ENCODE measurements at places on chromosomes 16 and 17.

GRCh38 chr16:85550953-85551924, 61.9 kb upstream of the GSE1 start:
- peaks cover 36% of the 10 kb centered on the region for H3K4me1 ChIP-seq
- peak overlapping the region; percentile 90 for H3K27ac ChIP-seq
- H3K36me3 ChIP-seq = no peaks in the 10 kb centered on the region

GRCh38 chr17:62017912-62018311, 47.2 kb downstream of the MED13 start:
- no peaks in the 10 kb centered on the region for H3K4me1 ChIP-seq
- no peak for DNase-seq
- H3K4me3 ChIP-seq = no peak overlapping the region

DNA sequence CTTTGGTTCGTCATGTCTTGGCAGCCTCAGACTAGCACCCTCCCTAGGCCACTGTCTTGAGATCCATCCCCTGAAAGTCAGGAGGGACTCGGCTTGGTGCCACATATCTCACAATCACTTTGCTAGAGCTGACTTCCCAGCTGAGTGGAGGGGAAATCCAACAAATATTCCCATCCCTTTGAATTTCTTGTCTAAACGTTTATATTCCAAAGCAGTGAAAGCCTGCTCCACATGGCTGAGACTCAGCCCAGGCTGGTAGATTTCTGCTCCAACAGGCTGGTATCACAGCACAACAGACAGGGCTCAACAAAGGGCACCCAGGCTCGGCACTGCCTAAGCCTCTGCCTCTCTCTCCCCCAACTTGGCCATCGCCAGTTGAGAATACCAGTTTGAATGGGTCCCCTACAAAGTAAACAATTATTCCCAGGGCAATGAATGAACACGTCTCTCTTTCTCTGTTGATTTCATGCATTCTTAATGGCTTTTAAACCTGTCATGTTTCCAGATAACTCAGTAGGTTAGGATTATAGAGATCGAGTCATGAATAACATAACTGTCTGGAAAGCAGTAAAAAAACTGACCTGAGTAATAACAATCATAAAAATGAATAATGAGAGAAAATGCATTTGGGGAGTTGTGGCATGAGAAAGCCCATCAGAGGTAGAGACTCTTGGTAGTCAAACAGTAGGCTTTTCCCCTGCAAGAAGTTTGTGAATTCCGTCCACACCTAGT, 1.0 kb downstream of the KRT13 start:
- peaks cover 33% of the 10 kb centered on the region for H3K4me1 ChIP-seq
- H3K27me3 ChIP-seq = peaks cover 2% of the 10 kb centered on the region
- no peak overlapping the region for H3K27ac ChIP-seq
- H3K36me3 ChIP-seq = no peaks in the 10 kb centered on the region
- DNase-seq = no peak

GRCh38 chr17:75525806-75526554, 483 bp downstream of the LLGL2 start:
- peaks cover 5% of the 10 kb centered on the region for H3K4me1 ChIP-seq
- H3K27me3 ChIP-seq = peaks cover 50% of the 10 kb centered on the region
- H3K4me3 ChIP-seq = peak overlapping the region; percentile 72
- H3K27ac ChIP-seq = no peak overlapping the region
- peaks cover 13% of the 10 kb centered on the region for H3K36me3 ChIP-seq
- DNase-seq = peak; percentile 48

DNA sequence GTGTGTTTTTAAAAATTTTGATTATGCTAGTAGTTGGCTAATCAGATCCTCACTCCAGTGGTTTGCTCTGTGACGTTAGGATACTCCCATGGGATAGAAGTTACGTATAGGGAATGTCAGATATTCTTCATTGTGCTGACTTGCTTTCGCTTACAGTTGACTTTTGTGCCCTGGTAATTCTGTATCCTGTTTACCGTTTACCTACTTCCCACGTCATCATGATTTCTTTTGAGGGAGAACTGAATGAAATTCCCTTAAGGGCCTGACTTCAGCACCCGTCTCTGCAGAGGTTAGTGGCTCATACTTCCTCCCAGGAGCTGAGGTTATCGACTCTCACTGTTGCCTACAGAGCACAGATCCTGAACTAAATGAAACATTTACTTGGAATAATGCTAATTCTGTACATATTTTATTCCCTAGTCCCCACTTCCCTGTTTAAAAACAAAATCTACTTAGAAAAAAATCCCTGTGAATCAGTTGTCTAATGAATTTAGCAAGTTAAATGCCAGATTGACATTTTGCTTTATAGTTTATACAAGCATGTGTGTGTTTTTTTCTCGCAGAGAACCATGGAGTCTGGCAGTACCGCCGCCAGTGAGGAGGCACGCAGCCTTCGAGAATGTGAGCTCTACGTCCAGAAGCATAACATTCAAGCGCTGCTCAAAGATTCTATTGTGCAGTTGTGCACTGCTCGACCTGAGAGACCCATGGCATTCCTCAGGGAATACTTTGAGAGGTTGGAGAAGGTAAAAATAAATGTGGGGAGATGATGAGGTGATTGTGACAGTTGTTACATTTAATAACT, 2.8 kb downstream of the PRKAR1A start:
- no peaks in the 10 kb centered on the region for H3K27me3 ChIP-seq
- peak overlapping the region; percentile 92 for H3K27ac ChIP-seq
- H3K4me3 ChIP-seq = peak overlapping the region; percentile 98
- H3K4me1 ChIP-seq = peaks cover 61% of the 10 kb centered on the region
- peaks cover 51% of the 10 kb centered on the region for H3K36me3 ChIP-seq
- DNase-seq = no peak

DNA sequence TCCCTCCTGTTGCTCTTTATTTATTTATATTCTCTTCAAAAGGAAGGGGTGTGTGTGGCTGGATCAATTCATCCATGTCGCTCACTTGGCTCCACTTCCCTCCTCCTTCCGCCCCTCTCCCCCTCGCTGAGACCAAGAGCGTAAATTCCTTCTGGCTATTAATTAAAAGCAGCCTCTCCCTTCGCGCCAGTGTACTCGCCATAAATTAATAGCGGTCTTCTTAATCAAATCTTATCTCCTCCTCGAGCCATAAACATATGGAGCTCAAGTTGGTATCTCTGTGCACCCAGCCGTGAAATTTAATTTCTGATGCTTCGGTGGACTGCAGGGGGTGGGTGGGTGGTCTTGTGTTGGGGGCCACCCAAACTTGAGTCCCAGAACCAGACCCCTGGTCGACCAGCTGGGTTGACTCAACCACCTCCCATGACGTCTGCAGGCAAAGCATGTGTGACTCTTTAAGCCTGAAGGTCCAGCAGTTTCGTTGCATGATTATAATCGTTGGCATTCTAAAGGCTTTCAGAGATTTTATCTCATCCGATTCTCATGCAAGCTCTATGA, 57.9 kb downstream of the SDK2 start:
- no peak overlapping the region for H3K27ac ChIP-seq
- no peaks in the 10 kb centered on the region for H3K36me3 ChIP-seq
- H3K27me3 ChIP-seq = peaks cover 28% of the 10 kb centered on the region
- DNase-seq = no peak

DNA sequence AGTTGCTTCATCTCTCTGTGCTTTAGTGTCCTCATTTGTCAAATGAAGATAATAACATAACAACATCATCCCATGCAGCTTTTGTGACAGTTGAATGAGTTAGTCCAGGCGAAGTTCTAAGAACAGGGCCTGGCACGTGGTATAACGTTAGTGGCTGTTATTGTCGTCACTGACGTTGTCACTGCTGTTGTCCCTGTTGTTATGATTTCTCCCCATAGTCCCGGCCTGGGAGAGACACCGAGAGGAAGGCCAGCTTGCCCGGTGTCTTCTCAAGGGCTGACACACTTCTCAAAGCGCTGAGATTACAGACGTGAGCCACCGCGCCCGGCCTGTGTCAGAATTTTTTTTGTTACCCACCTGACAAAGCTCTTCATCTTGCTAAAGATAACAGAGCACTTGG, 29.9 kb downstream of the ABR start:
- peaks cover 20% of the 10 kb centered on the region for H3K36me3 ChIP-seq
- peak overlapping the region; percentile 72 for H3K27ac ChIP-seq
- no peak for DNase-seq
- H3K27me3 ChIP-seq = no peaks in the 10 kb centered on the region
- no peak overlapping the region for H3K4me3 ChIP-seq

GRCh38 chr17:74972973-74973328, 392 bp upstream of the HID1 start:
- no peak overlapping the region for H3K27ac ChIP-seq
- DNase-seq = no peak
- H3K4me1 ChIP-seq = peaks cover 6% of the 10 kb centered on the region
- no peaks in the 10 kb centered on the region for H3K36me3 ChIP-seq
- H3K4me3 ChIP-seq = peak overlapping the region; percentile 84
- peaks cover 90% of the 10 kb centered on the region for H3K27me3 ChIP-seq

DNA sequence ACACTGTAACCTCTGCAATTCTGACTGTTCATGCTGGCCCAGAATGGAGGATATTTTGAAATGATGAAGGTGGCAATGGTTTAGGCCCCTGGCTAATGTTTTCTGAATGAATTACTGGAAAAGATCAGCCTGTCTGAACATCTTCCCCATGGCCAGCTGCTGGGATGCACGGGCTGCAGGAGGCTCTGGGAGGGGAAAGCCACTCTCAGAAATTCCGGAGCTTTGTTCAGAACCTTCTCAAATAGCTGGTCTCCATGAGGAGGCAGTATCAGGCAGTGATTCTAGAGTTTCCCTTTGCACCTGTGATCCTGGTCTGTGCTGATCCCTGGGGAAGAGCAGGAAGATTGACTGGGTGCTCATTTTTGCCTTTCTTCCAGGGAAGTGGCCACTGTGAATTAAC, 5.0 kb downstream of the SLC6A2 start:
- H3K27ac ChIP-seq = no peak overlapping the region
- DNase-seq = no peak
- no peak overlapping the region for H3K4me3 ChIP-seq
- H3K27me3 ChIP-seq = peaks cover 67% of the 10 kb centered on the region
- peaks cover 7% of the 10 kb centered on the region for H3K4me1 ChIP-seq

- no peak overlapping the region for H3K27ac ChIP-seq
- peaks cover 80% of the 10 kb centered on the region for H3K4me1 ChIP-seq
- no peak for DNase-seq
- H3K4me3 ChIP-seq = no peak overlapping the region
- no peaks in the 10 kb centered on the region for H3K27me3 ChIP-seq
Measured at GRCh38 chr16:78504401-78504851, 405.0 kb downstream of the WWOX start.

DNA sequence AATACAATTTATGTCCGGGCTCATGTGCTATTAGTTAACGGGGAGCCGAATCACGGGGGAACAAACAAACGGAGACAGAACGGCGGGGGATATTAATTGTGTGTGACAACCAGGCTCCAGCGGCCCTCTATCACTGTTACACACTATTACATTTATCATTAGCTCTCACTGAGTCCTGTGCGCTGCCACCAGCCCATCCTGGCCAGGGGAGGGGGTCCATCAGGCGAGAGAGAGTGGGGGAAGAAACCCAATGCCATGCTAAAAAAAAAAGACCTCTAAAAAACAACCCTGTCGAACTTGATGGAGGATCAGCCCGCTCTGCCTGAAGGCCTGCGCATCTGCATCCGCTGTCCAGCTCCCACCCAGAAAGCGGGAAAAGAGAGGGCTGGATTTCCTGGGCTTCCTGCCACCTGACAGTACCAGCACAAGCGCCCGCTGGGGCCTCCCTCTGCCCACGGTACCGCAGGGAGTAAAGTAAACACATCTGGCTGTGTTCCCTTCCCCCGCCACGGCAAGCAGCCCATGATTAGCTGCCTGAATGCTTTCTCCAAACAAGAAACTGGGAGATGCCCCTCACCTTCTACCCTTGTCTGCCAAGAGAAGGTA, 41.7 kb downstream of the PIPOX start:
- H3K27ac ChIP-seq = peak overlapping the region; percentile 88
- H3K4me1 ChIP-seq = peaks cover 77% of the 10 kb centered on the region
- peak; percentile 46 for DNase-seq
- peak overlapping the region; percentile 52 for H3K4me3 ChIP-seq

Data from nephron progenitor cell (in vitro differentiated cells).